ENCODE measurements at places on chromosomes 4 and X. TPM values are rescaled to one million over a fixed set of nuclear protein-coding genes. Genes with fewer than 3 reads are reported as not detected.

DNA sequence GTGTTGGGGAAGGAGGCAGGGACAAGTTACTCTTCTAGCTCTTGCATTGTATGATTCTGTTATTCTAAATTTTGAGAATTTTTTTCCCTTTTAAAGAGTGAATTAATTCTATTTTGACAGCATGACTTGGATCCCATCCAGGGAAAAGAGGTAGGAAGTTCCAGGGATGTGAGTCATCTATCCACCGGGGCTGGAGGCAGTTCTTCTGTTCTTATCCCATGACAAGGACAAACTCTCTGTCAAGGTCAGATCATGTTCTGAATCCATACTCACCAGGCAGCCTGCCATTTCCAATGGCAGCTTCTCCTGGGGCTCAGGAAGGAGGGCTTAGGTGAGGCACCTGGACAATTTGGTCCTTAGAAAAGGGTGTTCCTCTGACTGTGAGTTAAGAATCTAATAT is 132.0 kb upstream of the MED14 start:
- DNase-seq = no peak
- peaks cover 9% of the 10 kb centered on the region for H3K27me3 ChIP-seq
- no peak overlapping the region for H3K27ac ChIP-seq
- peaks cover 2% of the 10 kb centered on the region for H3K4me1 ChIP-seq
- no peak overlapping the region for H3K4me3 ChIP-seq

DNA sequence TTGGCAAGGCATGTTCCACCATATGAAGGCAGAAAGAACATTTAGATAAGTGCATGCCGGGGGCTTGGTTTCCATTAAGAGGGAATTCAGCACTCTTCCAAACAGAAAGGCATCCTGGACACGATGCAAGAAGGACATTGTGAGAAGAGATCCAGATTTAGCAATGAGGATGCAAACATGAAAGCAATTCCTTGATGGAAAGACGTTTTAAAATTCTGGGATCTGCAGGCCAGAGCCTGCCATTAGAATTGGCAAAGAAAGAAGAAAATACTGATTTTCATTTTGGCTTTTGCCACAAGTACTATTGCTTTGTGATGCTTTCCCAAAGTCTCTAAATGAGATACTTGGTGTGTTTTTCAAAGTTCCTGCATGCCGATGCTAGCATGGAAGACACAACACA is 367.6 kb downstream of the PPP3CA start:
- H3K27me3 ChIP-seq = peaks cover 21% of the 10 kb centered on the region
- DNase-seq = no peak
- no peak overlapping the region for H3K4me3 ChIP-seq
- no peak overlapping the region for H3K27ac ChIP-seq
- H3K4me1 ChIP-seq = no peaks in the 10 kb centered on the region

DNA sequence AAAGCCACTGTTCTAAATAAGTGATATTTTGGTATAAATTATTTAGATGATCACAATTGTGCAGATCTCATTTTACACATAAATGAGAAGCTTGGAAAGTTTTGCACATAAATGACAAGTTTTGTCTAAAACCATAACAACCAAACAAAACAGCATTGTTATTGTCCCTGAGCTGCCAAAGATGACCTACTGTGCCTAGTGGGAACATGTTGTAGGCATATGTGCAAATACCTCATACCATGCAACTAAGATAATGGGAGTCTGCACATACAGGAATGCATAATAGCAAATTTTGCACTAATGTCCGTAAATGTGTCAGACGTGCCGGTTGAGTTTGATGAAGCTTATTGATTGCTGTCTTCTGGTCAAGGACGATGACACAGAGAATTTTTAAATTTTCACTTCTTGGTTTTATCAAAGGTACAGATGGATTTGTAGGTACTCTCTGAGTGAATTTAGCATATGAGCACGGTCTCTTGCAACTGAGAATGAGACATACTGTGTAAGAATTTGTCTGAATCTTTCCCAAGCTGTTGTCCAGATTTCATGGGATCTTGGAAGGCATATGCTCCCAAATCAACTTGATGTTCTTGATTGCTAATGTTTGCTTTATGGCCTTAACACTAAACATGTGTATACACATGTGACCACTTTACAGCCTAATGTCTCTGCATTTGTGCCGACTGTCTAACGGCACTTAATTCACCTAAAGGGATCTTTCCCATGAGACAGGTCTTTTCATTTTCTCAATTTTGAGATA is 1133.5 kb downstream of the FAT4 start:
- DNase-seq = no peak
- no peaks in the 10 kb centered on the region for H3K4me1 ChIP-seq
- H3K4me3 ChIP-seq = no peak overlapping the region
- H3K27ac ChIP-seq = no peak overlapping the region

Gene ELF4
- total RNA-seq = 29.5 TPM

Gene KDR
- not detected for total RNA-seq
